ENCODE measurements at places on chromosomes 7 and 10. TPM values are rescaled to one million over a fixed set of nuclear protein-coding genes. Genes with fewer than 3 reads are reported as not detected.

Gene PKD2L1
- 0.12 TPM for total RNA-seq

Gene TMEM176B
- total RNA-seq = 725 TPM

Gene EIF5AL1
- total RNA-seq = 0.51 TPM

Gene PNLIPRP1
- not detected for total RNA-seq

Gene C10orf53
- total RNA-seq = not detected

Gene AVPI1
- 27.0 TPM for total RNA-seq

Gene PCGF5
- total RNA-seq = 25.6 TPM

Gene ABCB4
- total RNA-seq = 189 TPM

Gene ASAH2B
- total RNA-seq = 3.0 TPM

Gene LRIT1
- not detected for total RNA-seq

Gene HTR7
- total RNA-seq = 0.16 TPM

Gene HNRNPH3
- total RNA-seq = 14.9 TPM
